ENCODE measurements at places on chromosomes 12 and 14. TPM values are rescaled to one million over a fixed set of nuclear protein-coding genes. Genes with fewer than 3 reads are reported as not detected.

DNA sequence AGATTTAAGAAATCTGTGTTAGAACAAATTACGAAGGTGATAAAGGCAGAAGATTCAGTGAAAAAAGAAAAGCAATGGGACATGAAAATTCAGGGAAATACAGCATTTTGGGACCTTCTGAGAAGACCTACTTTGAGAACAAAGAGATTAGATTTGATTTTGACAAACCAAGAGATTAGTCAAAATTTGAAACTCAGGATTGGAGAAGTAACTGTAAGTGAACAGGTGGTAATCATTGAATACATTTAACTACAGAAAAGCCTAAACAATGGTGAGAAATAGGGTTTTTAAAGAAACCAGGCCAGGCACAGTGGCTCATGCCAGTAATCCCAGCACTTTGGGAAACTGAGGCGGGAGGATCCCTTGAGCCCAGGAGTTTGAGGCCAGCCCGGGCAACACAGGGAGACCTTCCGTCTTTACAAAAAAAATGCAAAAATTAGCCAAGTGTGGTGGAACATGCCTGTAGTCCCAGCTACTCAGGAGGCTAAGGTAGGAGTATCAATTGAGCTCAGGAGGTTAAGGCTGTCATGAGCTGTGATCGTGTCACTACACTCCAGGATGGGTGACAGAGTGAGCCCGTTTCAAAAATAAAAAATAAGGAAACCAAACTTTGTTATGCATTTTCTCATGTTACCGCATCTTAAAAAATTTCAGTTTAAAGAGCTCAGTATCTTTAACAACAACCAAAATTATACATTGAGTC is 8.9 kb upstream of the SAV1 start:
- no peak for DNase-seq
- no peak overlapping the region for H3K4me3 ChIP-seq
- no peaks in the 10 kb centered on the region for H3K4me1 ChIP-seq
- H3K27ac ChIP-seq: no peak overlapping the region
- H3K27me3 ChIP-seq: no peaks in the 10 kb centered on the region

DNA sequence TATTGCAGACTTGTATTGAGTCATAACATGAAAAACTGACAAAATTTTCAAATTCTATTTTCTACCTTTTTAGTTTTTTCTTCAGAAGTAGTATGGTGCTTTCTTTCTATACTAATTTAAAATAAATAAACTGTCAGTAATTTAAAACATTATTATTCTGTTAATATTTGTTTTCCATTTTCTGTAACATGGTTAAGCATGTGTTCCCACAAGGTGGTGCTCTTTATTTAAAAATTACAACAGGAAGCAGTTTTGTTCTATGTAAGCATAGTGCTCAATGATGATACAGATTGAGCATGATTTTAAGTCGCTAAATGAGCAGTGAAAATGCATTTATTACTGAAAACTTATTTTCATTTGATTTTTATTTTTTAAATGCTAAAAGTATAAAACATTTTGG is 114.6 kb downstream of the PPFIA2 start:
- H3K27ac ChIP-seq: no peak overlapping the region
- H3K4me1 ChIP-seq: no peaks in the 10 kb centered on the region
- no peak for DNase-seq
- H3K27me3 ChIP-seq: no peaks in the 10 kb centered on the region
- H3K36me3 ChIP-seq: no peaks in the 10 kb centered on the region

DNA sequence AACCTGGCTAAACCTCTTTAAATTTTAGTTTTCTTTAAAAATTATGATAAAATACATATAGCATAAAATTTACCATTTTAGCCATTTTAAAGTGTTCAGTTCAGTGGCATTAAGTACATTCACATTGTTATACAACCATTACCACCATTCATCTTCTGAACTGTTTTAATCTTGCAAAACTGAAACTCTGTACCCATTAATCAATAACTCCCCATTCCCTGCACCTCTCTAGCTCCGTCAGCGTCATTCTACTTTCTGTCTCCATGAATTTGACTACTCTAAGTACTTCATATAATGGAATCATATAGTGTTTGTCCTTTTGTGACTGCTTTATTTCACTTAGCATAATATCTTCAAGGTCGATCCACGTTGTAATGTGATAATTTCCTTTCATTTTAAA is 75.8 kb upstream of the DDHD1 start:
- H3K4me3 ChIP-seq: no peak overlapping the region
- H3K36me3 ChIP-seq: no peaks in the 10 kb centered on the region
- no peak overlapping the region for H3K27ac ChIP-seq

DNA sequence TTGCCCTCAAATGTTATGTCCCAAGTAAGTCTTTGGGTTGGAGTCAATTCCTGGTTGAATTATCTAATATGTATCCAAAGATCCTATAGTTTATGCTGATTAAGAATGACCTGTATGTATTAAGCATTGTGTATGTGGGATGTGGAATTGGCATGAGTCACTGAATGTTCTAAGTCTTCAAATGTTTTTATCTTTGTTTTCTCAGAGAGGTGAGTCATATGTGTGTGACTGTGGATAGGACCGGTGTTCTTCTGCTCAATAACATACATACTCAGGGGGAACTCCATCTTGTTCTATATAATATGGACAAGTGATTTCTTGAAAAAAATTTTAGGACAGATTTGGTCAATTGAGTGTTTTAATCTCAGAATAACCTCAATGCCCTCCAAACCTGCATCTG is 57.9 kb downstream of the NAV3 start:
- H3K4me3 ChIP-seq: no peak overlapping the region
- no peaks in the 10 kb centered on the region for H3K27me3 ChIP-seq
- no peak for DNase-seq

- no peaks in the 10 kb centered on the region for H3K36me3 ChIP-seq
Measured at GRCh38 chr12:67885375-67886169, 103.7 kb upstream of the IFNG-AS1 start.

GRCh38 chr12:49366096-49366651 is 1.1 kb upstream of the SPATS2 start:
- peak overlapping the region; percentile 93 for H3K4me3 ChIP-seq
- DNase-seq: no peak
- H3K4me1 ChIP-seq: no peaks in the 10 kb centered on the region
- H3K36me3 ChIP-seq: no peaks in the 10 kb centered on the region
- no peaks in the 10 kb centered on the region for H3K27me3 ChIP-seq
- peak overlapping the region; percentile 85 for H3K27ac ChIP-seq

DNA sequence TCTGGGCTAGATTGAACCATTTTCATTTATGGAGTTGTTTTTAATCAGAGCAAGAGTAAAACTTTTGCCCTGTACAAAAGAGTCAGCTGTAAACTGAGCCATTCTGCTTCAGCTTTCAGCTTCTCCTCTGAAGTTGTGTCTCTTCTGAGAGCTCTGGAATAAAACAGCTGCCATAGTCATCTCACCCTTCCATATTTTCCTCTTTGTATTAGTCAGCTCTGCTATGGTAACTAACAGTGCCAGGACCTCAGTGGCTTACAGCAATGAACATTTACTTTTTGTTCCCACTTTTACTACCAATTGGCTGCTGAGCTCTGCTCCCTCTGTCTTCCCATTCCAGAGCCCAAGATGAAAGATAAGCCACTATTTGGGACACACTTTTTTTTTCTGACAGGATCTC is 178.5 kb downstream of the DAD1 start:
- no peaks in the 10 kb centered on the region for H3K4me1 ChIP-seq
- DNase-seq: no peak
- no peaks in the 10 kb centered on the region for H3K27me3 ChIP-seq
- H3K36me3 ChIP-seq: no peaks in the 10 kb centered on the region
- H3K27ac ChIP-seq: no peak overlapping the region

DNA sequence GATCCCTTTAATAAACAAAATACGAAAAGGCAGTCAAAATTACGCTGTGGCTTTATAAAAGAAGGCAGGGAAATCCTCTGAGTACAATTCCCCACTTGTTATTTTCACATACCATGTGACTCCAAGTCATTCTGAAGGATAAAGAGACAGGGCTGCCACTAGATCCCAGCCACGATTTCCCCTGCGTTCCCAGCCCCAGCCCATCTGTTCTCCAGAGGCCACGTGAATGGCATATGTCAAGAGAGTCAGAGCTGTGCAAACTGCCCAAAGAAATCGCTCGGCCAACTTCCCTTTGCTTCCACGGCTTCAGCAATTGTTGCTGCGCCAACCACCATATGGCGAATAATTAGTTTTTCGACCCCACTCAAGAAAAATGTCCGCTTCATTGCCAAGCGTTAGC is 161.3 kb downstream of the C12orf42 start:
- H3K27me3 ChIP-seq: no peaks in the 10 kb centered on the region
- H3K36me3 ChIP-seq: no peaks in the 10 kb centered on the region
- DNase-seq: no peak

GRCh38 chr12:49091836-49092085 is 2.8 kb downstream of the DHH start:
- no peak overlapping the region for H3K4me3 ChIP-seq
- no peaks in the 10 kb centered on the region for H3K36me3 ChIP-seq
- H3K27me3 ChIP-seq: peaks cover 16% of the 10 kb centered on the region
- H3K27ac ChIP-seq: no peak overlapping the region
- DNase-seq: no peak

DNA sequence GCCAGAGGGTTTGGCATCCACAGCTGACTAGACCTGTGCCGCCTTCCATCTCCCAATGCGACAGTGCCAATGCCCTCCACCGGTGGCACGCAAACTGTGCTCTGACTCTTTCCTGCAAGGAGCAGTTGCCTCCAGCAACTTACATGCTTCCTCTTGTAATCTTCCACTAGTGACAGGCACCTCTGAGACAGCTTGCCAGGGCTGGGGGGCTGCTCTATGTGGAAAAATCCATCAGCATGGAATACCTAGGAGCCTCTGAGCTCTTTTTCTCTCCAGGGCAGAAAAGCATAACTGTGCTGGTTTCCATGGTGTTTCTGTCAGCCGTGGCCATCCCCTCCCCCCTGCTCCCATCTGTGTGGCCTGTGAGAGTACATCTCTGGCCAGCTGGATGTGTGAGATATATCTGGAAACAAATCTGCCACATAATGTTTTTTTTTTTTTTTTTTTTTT is 110.6 kb downstream of the MYRFL start:
- H3K36me3 ChIP-seq: no peaks in the 10 kb centered on the region
- no peak for DNase-seq
- no peaks in the 10 kb centered on the region for H3K4me1 ChIP-seq
- no peaks in the 10 kb centered on the region for H3K27me3 ChIP-seq

- no peaks in the 10 kb centered on the region for H3K4me1 ChIP-seq
- no peaks in the 10 kb centered on the region for H3K36me3 ChIP-seq
- no peaks in the 10 kb centered on the region for H3K27me3 ChIP-seq
Measured at GRCh38 chr14:32998433-32998832, 59.8 kb downstream of the NPAS3 start.

- H3K4me3 ChIP-seq: no peak overlapping the region
- no peak overlapping the region for H3K27ac ChIP-seq
- H3K36me3 ChIP-seq: no peaks in the 10 kb centered on the region
Measured at GRCh38 chr12:70842136-70842535, 78.4 kb downstream of the PTPRR start.

GRCh38 chr14:30227876-30228275 is 300.2 kb upstream of the PRKD1 start:
- no peak overlapping the region for H3K27ac ChIP-seq
- no peaks in the 10 kb centered on the region for H3K36me3 ChIP-seq
- no peak overlapping the region for H3K4me3 ChIP-seq
- H3K27me3 ChIP-seq: no peaks in the 10 kb centered on the region
- DNase-seq: no peak

FAM90A1 gene
- not detected for total RNA-seq

TUNAR gene
- total RNA-seq: not detected

KCNH5 gene
- total RNA-seq: not detected

ITGA7 gene
- total RNA-seq: 20.1 TPM

CDH24 gene
- 0.26 TPM for total RNA-seq

CPM gene
- total RNA-seq: 48.6 TPM

GPRC5A gene
- 0.42 TPM for total RNA-seq

RASSF9 gene
- 0.59 TPM for total RNA-seq

RNASE3 gene
- total RNA-seq: not detected

PTHLH gene
- not detected for total RNA-seq

TAS2R19 gene
- total RNA-seq: 2.3 TPM

CRIP2 gene
- 34.1 TPM for total RNA-seq

SSPN gene
- total RNA-seq: 0.80 TPM
